ENCODE measurements at places on chromosomes 1 and 21. TPM values are rescaled to one million over a fixed set of nuclear protein-coding genes. Genes with fewer than 3 reads are reported as not detected.

The AIM2 gene
- total RNA-seq = not detected

The SLC16A4 gene
- 0.92 TPM for total RNA-seq

The FCGR3B gene
- 0.23 TPM for total RNA-seq

The NLRP3 gene
- 0.35 TPM for total RNA-seq

The WNT9A gene
- 0.72 TPM for total RNA-seq

The A3GALT2 gene
- total RNA-seq = not detected

The LHX8 gene
- not detected for total RNA-seq

The KIAA0040 gene
- 34.2 TPM for total RNA-seq

The LCK gene
- total RNA-seq = 0.24 TPM

The LAMB3 gene
- 2.9 TPM for total RNA-seq

GRCh38 chr1:202078241-202078640 is 44.5 kb upstream of the GPR37L1 start:
- no peak for DNase-seq
- no peak overlapping the region for H3K4me3 ChIP-seq
- H3K27ac ChIP-seq = no peak overlapping the region
- H3K36me3 ChIP-seq = no peaks in the 10 kb centered on the region
- peaks cover 13% of the 10 kb centered on the region for H3K4me1 ChIP-seq

GRCh38 chr1:185850366-185850765 is 116.2 kb downstream of the HMCN1 start:
- no peaks in the 10 kb centered on the region for H3K27me3 ChIP-seq
- DNase-seq = no peak
- H3K36me3 ChIP-seq = no peaks in the 10 kb centered on the region
- no peak overlapping the region for H3K27ac ChIP-seq
- no peaks in the 10 kb centered on the region for H3K4me1 ChIP-seq

- H3K4me1 ChIP-seq = no peaks in the 10 kb centered on the region
- no peak overlapping the region for H3K27ac ChIP-seq
- peak overlapping the region; percentile 12 for H3K4me3 ChIP-seq
- no peak for DNase-seq
- no peaks in the 10 kb centered on the region for H3K27me3 ChIP-seq
- no peaks in the 10 kb centered on the region for H3K36me3 ChIP-seq
These were observed 120.8 kb upstream of the RRP15 start for GRCh38 chr1:218164111-218164929.

- no peaks in the 10 kb centered on the region for H3K4me1 ChIP-seq
- DNase-seq = peak; percentile 71
- no peaks in the 10 kb centered on the region for H3K36me3 ChIP-seq
- H3K27me3 ChIP-seq = no peaks in the 10 kb centered on the region
- H3K27ac ChIP-seq = no peak overlapping the region
These were observed 537.2 kb downstream of the NPHP4 start for GRCh38 chr1:5455056-5455455.

DNA sequence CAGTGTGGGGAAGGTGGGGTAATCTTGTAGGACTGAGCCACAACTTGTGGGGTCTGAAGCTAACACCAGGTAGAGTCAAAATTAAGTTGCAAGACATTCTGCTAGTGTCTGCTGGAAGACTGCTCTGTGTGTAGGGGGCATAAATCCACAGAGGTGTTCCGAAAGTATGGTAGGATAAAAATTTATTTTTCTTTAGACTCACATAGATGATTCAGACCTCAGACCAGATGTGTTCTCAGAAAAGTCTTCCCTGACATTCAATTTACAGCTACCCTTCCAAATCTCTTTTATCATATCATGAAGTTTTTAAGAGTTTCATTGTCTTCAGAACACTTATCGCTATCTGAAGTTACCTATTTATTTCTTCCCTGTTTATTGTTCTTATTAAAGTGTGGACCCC is 21.3 kb downstream of the DUSP10 start:
- no peak for DNase-seq
- H3K36me3 ChIP-seq = no peaks in the 10 kb centered on the region
- no peak overlapping the region for H3K4me3 ChIP-seq
- H3K4me1 ChIP-seq = peaks cover 50% of the 10 kb centered on the region
- no peak overlapping the region for H3K27ac ChIP-seq

DNA sequence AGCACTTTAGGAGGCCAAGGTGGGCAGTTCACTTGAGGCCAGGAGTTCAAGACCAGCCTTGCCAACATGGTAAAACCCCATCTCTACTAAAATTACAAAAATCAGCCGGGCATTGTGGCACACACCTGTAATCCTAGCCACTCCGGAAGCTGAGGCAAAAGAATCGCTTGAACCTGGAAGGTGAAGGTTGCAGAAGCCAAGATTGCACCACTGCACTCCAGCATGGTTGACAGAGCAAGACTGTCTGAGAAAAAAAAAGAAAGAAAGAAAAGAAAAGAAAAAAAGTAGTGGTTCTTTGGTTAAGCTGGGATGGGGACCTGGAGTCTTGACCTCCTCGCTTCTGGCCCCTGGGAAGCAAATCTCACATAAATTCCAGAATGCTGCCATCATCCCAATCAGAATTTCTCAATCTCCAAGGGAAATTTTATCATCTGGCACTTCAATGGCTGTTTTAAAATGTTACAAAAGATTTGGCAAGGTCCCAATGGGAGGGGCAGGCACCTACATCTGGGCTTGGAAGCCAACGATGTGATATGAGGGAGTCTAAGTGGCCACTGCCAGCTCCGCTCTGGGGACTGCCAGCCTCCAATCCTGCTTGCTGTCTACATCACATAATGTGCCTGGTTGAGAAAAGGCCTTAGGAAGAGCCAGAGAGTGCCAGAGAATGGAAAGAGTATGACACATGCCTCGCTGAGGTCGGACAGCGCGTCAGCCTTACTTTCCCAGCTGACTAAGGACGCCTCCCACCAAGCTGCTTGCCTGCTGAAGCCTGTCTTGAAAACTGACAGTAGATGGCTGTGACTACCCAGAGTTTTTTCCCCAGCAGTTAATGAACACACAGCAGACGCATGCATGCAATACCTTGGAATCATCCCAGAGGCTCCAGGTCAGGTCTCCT is 42.1 kb upstream of the SRP9 start:
- no peaks in the 10 kb centered on the region for H3K36me3 ChIP-seq
- peaks cover 9% of the 10 kb centered on the region for H3K4me1 ChIP-seq
- no peaks in the 10 kb centered on the region for H3K27me3 ChIP-seq
- peak; percentile 34 for DNase-seq
- no peak overlapping the region for H3K4me3 ChIP-seq
- H3K27ac ChIP-seq = peak overlapping the region; percentile 43

GRCh38 chr1:63352736-63353135 is 14.7 kb upstream of the ALG6 start:
- no peaks in the 10 kb centered on the region for H3K36me3 ChIP-seq
- no peaks in the 10 kb centered on the region for H3K27me3 ChIP-seq
- no peak overlapping the region for H3K4me3 ChIP-seq
- DNase-seq = no peak
- no peaks in the 10 kb centered on the region for H3K4me1 ChIP-seq

GRCh38 chr1:183804387-183804786 is 533 bp upstream of the RGL1 start:
- DNase-seq = no peak
- no peaks in the 10 kb centered on the region for H3K27me3 ChIP-seq
- no peak overlapping the region for H3K27ac ChIP-seq
- H3K4me1 ChIP-seq = no peaks in the 10 kb centered on the region
- no peaks in the 10 kb centered on the region for H3K36me3 ChIP-seq

- no peak for DNase-seq
- H3K27ac ChIP-seq = no peak overlapping the region
- no peaks in the 10 kb centered on the region for H3K4me1 ChIP-seq
- H3K27me3 ChIP-seq = no peaks in the 10 kb centered on the region
- no peak overlapping the region for H3K4me3 ChIP-seq
- no peaks in the 10 kb centered on the region for H3K36me3 ChIP-seq
These were observed 177.7 kb downstream of the DPYD start for GRCh38 chr1:97743129-97743528.

DNA sequence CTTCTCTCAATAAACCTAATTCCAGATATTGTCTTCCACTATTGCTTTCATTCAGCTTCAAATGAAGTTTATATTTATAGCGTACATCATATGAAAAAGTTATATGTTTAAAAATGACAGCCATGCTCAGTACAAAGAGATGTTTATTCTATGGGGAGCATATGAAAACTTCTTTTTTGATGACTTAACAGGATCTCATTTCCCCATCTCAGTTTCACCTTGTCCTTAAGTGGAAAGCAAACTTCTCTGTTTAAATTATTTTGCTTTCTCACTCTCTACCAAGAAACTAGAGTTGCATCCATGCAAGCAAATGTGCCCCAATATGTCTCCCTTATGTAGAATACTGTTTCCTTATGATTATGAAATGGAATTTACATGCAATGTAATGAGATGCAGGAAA is 799.5 kb upstream of the RGS18 start:
- no peaks in the 10 kb centered on the region for H3K27me3 ChIP-seq
- DNase-seq = no peak
- H3K4me3 ChIP-seq = no peak overlapping the region
- no peaks in the 10 kb centered on the region for H3K36me3 ChIP-seq
- H3K27ac ChIP-seq = no peak overlapping the region

DNA sequence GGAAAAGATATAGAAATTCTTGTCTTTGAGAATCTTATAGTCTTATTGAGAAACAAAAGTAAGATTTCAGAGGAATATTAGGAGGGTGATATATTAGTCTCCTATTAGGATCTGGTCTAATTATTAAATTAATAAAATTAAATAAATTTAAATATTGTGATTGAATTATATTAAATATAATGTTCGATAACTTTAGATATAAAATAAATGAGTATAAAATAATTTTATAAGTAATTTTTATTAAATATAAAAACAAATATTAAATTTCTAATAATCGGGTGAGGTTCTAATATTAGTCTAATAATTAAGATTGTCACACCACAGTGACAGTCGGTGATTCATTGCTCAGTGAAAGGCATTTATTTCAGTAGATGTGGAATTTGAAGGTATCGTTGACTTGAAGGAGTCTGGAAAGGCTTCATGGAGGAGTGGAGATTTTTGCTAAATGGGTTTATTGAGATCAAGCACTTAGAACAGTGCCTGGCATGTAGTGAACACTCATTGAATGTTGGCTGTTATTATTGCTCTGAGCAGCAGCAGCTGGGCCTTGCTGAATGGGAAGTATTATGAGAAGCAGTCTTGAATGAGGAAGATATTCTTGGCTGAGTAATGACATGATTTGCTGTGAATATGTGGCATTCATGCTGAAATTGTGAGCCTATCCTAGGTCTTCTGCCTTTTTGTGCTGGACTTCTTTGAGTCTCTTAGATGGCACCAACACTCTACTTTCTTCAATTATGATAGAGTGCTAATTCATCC is 74.6 kb downstream of the USP25 start:
- no peaks in the 10 kb centered on the region for H3K36me3 ChIP-seq
- no peaks in the 10 kb centered on the region for H3K27me3 ChIP-seq
- no peaks in the 10 kb centered on the region for H3K4me1 ChIP-seq
- no peak for DNase-seq
